ENCODE measurements at places on chromosomes 4 and X.
A peak's percentile ranks its signal among the peaks of the same experiment; 100 is the strongest.

DNA sequence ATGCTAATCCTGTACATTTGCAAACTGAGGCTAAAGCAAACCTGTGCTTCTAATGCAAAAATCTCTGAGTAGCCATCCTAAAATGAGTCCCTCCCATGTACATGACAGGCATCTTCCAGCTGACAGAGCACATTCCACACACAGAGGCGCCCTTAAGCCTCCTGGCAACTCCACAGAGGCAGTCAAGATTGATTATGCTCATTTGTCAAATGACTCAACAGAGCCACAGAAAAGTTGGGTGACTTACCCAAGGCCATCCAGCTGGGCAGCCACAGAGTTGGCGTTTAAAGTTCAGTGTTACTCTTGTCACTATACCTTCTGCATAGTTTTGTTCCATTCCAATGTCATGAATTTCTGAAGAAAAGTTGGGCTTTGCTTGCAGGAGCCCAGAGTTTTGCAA is 394.6 kb upstream of the FGF13 start:
- DNase-seq = no peak

DNA sequence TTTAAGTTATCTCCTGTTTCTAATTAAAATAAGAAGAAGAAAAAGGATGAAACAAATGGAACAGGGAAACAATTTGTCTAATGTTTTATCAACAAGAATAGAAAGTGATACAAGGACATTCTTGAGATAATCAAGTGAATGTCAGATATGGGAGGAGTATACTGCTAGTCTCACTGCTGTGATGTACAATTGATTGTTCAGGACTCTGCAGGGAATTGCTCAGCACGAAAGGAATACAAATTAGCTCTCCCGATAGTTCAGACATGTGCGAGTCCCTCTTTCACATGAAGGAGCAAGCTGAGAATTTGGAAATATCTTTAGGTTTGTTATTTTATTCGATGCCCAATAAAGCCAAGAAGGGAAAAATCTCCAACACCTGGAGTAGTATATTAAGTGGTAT is 57.3 kb upstream of the FSTL5 start:
- no peak for DNase-seq

GRCh38 chr4:186079694-186080093 is 10.7 kb downstream of the TLR3 start:
- no peak for DNase-seq

GRCh38 chr4:185566972-185567371 is 31.7 kb upstream of the PDLIM3 start:
- peak; percentile 58 for DNase-seq

- DNase-seq = no peak
Measured at GRCh38 chr4:147370881-147371280, 110.0 kb upstream of the EDNRA start.

- peak; percentile 83 for DNase-seq
Measured at GRCh38 chr4:182555997-182556418, 312.8 kb downstream of the TENM3 start.

DNA sequence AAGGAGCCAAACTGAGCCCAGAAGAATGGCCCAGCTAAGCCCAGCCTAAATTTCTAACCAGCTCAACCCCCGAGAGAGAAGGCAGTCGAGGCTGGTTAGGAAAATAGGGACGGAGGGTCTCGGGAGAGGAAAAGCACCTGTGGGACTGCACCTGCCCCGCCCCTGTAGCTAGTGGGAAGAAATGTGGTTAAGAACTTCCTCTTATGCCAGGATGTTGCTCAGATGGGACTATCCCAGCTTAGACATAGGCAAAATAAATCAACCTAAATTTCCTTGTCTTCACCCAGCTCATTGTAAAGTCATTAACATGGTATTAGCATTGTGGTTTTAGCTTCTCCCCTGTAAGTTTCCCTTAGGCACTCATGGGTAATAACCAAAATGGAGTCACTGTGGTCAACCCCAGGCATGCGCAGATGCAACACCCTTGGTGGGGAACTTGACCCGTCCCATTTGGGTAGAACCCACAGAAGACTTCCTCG is 86.8 kb downstream of the ZNF718 start:
- DNase-seq = no peak
